GM10248 (cell line): ENCODE measurements at places on chromosomes 16 and 17.

DNA sequence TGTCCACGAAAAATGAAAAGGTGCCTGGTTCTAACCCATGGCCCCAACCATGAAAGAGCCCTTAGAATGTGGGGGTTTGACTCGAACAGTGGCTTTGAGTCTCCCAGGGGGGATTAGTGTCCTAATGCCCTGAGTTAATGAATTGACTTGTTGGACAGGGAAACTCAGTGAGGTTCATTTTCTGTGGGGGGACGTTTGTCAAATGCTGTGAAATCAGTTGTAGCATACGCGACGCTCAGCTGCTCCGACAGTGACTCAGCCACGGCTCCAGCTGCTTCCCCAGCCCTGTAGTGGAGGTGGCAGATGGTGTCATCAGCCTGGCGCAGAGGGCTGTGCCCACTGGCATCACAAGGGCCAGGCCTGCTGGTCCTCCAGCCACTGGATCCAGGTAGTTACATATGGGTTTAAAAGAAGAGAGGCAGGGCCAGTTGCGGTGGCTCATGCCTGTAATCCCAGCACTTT, 3.9 kb upstream of the TMEM235 start:
- no peak for DNase-seq

GRCh38 chr17:43827596-43827995, 5.3 kb downstream of the MPP3 start:
- no peak for DNase-seq

DNA sequence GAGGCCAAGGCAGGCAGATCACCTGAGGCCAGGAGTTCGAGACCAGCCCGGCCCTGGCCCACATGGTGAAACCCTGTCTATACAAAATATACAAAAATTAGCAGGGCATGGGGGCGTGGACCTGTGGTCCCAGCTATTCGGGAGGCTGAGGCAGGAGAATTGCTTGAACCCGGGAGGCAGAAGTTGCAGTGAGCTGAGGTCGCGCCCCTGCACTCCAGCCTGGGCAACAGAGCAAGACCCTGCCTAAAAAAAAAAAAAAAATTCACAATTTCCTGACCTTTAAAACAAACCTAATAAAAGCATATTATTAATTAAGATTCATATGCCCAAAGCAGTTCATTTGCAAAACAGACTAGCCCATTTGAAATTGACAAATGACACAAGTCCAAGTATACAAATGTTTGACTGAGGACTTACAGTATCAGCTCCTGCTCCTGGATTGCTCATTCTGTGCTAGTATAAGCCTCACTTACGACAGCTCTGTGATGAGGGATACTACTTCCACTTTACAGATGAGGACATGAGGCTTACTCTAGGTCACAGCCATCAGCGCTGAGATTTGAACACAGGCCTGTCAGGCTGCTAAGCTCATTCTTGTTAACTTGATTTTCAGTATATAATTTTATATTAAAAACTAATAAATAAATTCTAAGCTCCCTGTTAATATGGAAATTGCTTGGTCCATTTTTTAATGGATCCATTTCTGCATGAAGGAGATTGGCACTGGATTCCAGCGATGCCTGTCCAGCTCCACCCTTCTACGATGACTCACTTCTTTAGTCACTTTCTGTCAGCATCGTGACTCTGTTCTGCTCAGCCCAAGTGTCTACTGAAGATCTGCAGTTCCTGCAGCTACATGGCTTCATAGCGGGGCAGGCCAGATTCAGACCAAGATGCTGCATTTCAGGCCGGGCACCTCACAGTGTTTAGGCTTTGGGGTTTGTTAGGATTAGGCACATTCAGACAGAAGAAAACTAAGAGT, 88.2 kb downstream of the WDR59 start:
- DNase-seq = no peak

- DNase-seq = peak; percentile 61
These were observed 30.1 kb downstream of the VPS35 start for GRCh38 chr16:46658925-46659324.

DNA sequence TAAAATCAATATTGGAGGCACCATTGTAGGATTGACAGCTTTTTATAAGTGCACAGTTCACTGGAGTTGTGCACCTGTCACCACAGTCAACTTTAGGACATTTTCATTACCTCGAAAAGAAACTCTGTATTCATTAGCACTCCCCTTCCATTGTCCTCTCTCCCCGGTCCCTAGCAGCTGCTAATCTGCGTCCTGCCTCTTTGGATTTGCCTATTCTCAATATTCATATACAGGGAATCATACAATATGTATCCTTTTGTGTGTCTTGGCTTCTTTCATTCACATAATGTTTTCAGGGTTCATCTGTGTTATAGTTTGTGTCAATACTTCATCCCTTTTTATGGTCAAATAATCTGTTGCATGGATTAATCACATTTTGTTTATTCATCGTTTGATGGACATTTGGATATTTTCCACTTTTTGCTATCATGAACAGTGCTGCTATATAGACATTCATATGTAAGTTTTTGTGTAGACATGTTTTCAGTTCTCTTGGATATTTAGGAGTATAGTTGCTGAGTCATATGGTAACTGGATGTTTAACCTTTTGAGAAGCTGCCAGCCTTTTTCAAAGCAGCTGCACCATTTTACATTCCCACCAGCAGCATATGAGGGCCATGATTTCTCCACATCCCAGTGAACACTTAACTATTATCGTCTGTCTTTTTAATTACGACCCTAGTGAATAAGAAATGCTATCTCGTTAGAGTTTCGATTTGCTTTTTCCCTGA, 9.8 kb downstream of the DNAJA3 start:
- DNase-seq = no peak

- no peak for DNase-seq
These were observed 5.7 kb upstream of the HSD17B1 start for GRCh38 chr17:42547001-42547461.

- no peak for DNase-seq
These were observed 195.5 kb downstream of the ZFHX3 start for GRCh38 chr16:72852421-72852820.

DNA sequence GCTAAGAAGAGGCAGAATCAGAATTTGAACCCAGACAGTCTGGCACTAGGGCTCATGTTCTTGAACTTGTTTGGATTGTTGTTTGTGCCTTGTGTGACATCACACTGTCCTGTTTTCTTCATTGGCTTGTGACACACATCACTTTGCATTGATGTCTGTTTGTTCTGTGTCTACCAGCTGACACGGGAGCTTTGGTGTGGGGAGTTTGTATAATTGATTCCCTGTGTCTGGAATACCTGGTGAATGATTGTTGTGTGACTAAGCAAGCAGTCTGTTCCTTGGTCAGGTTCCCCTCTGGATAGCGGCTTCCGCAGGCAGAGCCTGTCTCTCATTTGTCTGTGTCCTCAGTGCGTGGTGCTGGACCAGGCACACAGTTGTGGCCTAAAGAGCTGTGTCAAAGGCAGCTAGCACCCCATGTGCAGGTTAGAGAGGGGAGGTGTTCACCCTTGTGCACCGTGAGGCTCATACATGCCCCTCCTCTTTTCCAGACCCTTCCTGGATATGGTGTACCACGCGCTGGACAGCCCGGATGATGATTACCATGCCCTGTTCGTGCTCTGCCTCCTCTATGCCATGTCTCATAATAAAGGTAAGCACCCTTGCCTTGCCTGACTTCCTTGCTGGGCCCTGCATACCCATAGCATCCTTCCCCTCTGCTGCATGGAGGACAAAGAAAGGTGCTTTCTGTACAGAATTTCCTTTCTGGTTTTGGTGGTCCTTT, 80.1 kb downstream of the CLEC16A start:
- no peak for DNase-seq

- DNase-seq = no peak
These were observed 15.9 kb upstream of the RFWD3 start for GRCh38 chr16:74682556-74682955.

DNA sequence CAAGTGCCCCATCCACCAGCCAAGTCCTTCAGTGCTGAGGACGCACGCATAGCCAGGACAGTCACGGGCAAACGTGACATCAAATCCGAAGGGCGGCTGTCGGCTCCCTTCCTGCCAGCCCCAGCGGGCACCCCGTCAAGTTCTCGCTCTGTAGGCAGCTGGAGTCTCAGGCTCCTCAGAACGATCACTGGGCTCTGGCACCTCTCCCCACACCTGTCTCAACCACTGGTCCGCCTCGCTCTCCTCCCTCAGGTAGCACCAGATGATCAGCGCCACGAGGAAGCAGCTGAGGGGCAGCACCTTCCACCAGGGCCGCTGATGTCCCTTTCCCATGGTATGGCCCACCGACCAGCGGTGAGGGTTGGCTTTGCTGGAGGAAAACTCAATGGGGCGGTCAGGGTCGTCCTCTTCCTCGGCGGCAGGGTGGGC, 422 bp downstream of the UQCC4 start:
- DNase-seq = no peak

GRCh38 chr16:4147236-4147635, 31.0 kb upstream of the ADCY9 start:
- DNase-seq = no peak

DNA sequence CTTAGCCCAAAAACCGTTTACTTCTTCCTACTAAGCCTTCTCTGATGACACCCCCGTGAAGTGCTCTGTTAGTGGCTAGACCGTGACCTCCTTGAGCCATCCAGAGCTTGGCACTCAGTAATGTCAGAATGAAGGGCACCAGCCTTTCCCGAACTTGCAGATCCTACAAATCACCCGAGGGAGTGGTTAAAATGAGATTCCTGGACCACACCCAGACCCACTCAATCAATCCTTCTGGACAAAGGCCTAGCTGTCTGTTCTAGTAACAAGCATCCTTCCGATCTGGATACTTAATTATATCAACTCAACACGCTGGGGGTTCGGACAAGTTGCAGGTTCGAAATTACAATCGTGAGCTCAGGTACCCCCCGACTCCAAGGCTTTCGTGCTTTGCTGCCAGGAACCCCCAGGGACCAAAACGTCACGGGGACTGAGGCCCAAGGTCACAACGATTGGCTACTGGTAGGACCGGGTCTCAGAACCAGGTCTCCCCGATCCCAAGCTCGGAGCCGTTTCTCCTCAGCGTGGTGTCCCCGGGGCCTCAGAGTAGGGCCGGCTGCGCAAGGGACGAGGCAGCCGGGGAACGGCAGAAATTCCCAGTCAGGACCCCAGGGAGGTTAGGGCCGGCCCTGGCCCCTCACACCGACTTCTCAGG, 527 bp downstream of the CIAPIN1 start:
- DNase-seq = peak; percentile 57

- no peak for DNase-seq
These were observed 4.7 kb downstream of the SERPINF1 start for GRCh38 chr17:1766382-1767135.

DNA sequence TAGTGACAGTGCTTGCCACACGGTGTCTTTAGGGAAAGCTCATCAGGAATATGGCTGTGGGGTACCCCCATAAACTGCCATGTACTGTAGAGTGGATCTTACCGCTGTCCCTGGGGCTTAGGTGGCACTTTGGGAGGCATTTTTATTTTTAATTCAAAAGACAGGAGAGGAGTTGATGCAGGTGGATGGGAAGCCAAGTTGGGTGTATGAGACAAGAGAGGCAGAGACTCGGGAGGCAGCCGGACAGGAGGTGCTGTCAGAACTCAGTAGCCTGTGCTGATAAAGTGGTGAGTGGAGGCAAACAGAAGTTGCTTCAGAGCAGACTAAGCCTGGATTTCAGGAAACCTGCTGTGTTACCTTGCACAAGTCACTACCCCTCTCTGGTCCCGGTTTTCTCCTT, 185.9 kb downstream of the TMEM132E start:
- no peak for DNase-seq

GRCh38 chr17:8629371-8630226, 926 bp downstream of the MYH10 start:
- peak; percentile 28 for DNase-seq

DNA sequence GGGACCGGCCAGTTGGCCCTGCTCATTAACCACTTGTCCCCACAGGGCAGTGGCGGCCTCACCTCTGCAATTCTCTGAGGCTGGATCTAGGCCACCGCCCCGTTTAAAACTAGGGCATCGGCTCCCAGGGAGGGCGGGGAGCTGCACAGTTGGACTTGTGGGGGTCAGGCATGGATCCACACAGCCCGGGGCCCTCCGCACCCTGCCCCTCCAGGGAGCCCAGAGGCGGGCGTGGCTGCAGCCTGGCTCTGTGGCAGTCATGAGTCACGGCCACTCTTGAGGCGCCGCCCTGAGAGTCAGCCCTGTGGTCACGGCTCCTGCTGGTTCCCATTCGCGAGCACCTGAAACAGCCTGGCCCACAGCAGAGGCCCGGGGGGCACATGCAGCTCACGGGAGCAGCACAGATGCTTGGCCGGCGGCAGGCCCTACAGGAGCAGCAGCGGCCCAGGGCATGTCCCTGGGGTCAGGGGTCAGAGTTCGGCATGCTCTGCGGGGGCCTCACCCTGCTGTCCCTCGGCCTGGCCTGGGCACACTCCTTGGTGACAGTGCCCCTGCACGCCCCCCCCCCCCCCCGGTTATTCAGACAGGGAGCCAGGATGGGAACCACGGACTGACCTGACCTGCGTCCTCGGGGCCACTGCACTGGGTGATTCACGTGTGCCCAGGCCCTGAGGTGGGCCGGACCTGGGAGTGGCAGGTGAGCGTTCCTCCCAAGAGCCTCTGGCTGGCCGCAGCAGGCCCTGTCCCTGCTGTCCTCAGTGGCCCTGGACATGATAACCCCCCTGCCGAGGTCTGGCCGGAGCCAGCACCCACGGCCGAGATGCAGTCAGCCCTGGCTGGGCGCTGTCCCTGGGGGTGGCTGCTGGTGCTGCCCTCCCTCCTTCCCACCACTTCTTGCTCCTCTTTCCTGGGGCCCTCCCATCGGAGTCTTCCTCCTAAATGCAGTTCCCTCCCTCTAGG, 8.2 kb downstream of the CAPN15 start:
- no peak for DNase-seq

DNA sequence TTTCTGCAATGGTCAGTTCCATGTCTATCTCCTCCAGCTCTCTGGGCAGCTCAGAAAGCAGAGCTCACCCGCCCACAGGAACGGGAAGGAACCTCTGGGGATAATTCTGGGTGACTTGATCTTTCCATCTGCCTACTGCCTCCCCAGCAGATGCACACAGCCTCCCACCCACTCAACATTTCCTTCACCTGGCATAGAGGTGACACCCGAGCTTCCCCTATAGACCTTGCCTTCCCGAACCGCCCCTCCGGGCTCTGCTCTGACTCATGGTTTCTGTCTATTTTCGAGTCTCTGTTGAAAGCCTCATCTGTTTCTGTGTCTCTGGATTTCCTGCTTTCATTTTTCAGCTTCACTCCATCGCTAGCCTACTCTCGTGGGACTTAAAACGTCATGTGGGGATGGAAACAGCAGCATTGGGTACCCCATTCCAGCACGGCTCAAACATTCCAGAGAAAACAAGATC, 11.4 kb downstream of the GGA3 start:
- DNase-seq = peak; percentile 82

GRCh38 chr16:84638231-84638806, 10.0 kb upstream of the KLHL36 start:
- no peak for DNase-seq

DNA sequence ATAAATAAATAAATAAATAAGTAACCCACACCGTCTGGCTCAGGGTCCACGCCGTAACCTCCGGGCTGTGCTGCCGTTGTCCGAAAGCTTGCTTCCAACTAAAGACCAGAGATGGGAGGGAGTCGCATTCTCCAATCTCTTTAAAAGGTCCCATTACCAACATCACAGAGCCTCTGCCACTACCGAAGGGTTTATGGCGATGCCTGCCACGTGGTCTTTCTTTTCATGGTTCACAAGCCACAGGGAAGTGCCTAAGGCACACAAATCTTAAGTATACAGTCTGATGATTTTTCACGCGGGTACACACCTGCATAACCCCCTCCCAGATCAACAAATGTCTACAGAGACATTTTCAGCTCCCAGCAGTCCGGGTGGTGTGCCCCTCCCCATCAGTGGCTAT, 1.4 kb downstream of the COTL1 start:
- no peak for DNase-seq

- peak; percentile 70 for DNase-seq
These were observed at the start of gene BAHCC1 for GRCh38 chr17:81394921-81395599. TSS of gene BAHCC1 (plus strand) at chr17:81395457. CDS start at chr17:81399740, 4,283 bp downstream.

- DNase-seq = no peak
These were observed 14.5 kb downstream of the MAP2K3 start for GRCh38 chr17:21298983-21299519.
